Stimulated activated CD4-positive, alpha-beta T cell treated with anti-CD3 and anti-CD28 coated beads, Interleukin-2, amount 100 ng/mL, for 24 hours (primary cell): ENCODE measurements at places on chromosomes 11 and 22.
A peak's percentile ranks its signal among the peaks of the same experiment; 100 is the strongest.

- DNase-seq, result no peak
Measured at GRCh38 chr11:10591741-10592140, 23.3 kb upstream of the LYVE1 start.

DNA sequence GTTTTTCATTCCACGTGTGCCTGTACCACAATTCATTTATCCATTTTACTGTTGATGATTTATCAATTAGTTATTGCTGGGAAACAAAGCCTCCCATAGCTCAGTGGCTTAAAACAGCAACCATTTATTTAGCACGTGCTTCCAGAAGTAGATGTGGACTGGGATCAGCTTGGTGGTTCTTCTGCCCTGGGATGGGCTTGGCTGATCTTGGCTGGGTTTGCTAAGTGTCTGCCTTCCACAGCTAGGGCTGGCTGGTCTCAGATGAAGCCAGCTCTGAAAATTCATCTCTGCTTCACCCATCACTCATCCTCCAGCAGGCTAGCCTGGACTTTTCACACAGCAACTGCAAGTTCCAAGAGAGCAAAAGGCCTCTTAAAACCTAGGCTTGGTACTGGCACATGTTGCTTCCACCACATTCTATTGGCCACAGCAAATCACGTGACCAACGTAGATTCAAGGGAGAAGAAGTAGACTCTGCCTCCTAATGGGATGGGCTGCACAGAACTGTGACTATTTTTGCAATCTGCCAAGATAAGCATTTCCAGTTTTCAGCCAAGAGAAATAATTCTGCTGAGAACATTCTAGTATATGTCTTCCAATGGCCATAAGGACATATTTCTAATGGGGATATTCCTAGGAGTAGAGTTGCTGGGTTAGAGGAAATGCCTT is 124.9 kb downstream of the MN1 start:
- no peak for DNase-seq

- no peak for DNase-seq
Measured at GRCh38 chr11:45031912-45032519, 81.3 kb upstream of the TP53I11 start.

GRCh38 chr11:64874308-64875240 is 3.8 kb downstream of the EHD1 start:
- no peak for DNase-seq

- DNase-seq, result no peak
Measured at GRCh38 chr11:128298271-128298670, 289.1 kb downstream of the ETS1 start.

DNA sequence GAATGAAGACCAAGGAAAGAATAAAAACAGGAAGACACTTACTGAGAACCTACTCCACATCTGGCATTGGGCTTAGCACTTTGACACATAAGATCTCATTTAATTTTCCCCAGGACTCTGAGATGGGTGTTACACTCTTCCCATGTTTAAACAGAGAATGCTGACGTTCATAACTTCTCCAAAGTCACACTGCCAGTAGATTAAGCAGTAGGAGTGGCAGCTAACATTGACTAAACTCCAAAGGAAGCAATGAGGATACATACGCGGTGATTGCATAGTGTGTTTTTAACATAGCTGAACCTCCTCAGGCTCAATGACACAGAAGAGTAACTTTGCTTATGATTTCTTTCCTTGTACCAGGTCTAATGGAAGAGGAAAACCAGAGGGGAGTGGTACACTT is 14.5 kb upstream of the OR10V1 start:
- no peak for DNase-seq

- no peak for DNase-seq
Measured at GRCh38 chr11:39120890-39121289, 2338.6 kb downstream of the LRRC4C start.

GRCh38 chr11:9133956-9134355 is 42.6 kb upstream of the SCUBE2 start:
- DNase-seq, result no peak

DNA sequence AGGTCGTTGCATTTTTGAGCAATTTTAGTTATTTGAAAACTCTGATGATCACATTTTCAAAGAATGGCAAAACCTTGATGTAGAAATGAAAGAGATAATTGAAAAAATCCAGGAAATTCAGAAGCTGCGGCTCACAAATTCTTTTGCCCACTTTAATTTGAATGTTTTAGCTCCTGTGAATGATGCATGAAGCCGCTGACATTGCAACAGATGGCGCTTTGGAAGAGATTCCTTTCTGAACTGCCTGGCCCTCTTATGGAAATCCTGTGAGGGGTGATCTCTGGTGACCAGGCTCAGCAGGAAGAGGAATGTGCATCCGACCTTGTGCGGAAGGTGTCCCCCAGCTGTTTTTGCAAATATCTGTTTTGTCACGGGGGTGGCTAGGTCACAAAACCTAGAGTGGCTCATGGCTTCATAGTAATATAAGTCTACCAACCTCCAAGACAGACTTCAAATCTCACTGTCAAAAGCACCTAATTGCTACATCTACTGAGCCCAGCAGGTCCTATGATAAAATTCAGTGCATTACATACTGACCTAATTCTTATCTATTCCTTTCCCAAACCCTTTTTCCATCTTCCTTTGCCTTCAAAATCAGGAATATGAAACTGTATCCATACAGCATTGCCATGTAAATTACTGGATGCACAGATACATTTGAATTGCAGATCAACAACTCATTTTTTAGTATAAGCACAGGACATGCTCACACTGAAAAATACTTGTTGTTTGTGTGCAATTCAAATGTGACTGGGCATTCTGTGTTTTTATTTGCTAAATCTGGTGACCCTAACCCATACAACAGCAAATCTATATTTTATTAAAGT is 412.7 kb downstream of the ETS1 start:
- no peak for DNase-seq

DNA sequence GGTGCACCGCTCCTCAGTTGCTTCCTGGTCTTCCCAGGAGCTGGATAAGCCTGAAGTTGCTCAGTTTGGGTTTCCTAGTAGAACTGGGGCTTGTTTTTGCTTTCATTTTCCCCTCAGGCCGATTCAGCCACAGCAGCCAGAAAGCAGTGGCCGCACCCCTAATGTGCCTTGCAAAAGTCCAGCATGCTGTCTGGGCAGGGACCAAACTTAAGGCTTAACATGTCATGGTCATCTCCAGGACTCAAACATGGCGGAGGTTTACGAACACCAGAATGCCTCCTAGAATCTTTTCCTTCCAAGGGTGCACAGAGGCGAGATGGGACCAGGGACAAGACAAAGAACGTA is 2.5 kb downstream of the GNG3 start:
- DNase-seq, result peak; percentile 21

DNA sequence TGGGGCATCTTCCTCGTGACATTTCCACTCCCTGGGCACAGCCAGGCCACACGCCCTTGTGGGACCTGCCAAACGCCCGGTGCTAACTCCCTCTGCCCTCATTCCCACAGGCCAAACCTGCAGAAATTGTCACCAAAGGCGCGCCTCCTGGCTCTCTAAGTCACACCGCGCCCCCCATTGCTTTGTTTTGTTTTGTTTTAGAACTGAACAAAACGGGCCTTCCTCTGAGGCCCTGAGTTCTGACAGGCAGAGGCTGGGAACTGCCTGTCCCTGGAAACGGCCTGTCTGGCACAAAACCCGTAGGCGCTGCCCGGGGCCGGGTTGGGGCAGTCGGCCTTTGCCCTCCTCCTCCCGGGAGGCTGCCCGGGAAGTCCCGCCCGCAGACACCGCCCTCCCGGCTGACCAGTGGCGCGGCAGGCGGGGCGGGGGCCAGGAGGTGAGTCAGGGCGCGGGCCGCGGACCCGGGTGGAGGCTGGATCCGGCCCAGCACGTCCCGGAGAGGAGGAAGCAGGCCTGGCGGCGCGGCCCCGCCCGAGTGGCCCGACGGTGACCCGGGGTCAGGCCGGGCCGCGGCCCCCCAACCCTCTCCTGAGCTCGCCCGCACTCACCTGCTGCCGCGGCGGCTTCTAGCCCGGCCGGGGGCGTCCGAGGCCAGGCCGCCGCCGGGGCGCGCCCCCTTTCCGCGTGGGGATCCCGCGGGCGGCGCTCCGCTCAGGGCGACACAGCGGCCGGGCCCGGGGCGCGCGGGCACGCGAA is 465 bp downstream of the SUN2 start:
- DNase-seq, result peak; percentile 53

GRCh38 chr11:93024369-93024768 is 54.9 kb downstream of the MTNR1B start:
- DNase-seq, result no peak

- no peak for DNase-seq
Measured at GRCh38 chr22:35299217-35299672, 449 bp upstream of the TOM1 start.

DNA sequence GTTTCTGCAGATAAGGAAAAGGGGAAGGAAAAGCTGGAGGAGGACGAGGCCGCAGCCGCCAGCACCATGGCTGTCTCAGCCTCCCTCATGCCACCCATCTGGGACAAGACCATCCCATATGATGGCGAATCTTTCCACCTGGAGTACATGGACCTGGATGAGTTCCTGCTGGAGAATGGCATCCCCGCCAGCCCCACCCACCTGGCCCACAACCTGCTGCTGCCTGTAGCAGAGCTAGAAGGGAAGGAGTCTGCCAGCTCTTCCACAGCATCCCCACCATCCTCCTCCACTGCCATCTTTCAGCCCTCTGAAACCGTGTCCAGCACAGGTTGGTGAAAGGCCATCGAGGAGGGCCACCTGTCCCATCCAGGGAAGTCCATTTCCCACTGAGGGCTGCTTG is 5.6 kb downstream of the TEF start:
- DNase-seq, result no peak

DNA sequence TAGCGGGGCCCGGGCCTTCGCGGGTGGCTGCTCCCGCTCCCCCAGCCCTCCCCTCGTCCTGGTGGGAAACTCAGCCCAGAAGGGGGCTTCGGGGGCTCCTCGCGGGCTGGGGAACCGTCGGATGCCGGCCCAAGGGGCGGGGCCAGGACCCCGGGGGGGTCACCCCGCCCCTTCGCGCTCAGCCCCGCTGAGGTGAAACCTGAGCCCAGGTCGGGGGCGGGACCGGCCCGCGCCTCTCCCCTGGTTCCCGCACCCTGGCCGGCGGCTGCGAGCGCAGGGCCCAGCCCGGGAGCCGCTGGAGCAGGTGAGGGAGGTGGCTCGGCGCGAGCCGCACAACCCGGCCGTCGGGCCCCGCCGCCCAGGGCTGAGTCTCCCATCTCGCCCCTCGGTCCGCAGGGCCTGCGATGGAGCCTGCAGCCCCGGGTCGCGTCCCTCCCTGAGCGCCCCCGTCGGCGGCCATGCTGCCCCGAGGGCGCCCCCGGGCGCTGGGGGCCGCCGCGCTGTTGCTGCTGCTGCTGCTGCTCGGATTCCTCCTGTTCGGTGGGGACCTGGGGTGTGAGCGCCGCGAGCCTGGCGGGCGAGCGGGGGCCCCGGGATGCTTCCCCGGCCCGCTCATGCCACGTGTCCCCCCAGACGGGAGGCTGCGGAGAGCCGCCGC is at the start of gene LARGE2:
LARGE2 (plus strand) TSS at position 232 of the 658 bp plus-strand sequence; CDS start at position 459, 227 bp downstream.
- no peak for DNase-seq

- DNase-seq, result no peak
Measured at GRCh38 chr11:132298357-132298756, 927.9 kb downstream of the NTM start.

DNA sequence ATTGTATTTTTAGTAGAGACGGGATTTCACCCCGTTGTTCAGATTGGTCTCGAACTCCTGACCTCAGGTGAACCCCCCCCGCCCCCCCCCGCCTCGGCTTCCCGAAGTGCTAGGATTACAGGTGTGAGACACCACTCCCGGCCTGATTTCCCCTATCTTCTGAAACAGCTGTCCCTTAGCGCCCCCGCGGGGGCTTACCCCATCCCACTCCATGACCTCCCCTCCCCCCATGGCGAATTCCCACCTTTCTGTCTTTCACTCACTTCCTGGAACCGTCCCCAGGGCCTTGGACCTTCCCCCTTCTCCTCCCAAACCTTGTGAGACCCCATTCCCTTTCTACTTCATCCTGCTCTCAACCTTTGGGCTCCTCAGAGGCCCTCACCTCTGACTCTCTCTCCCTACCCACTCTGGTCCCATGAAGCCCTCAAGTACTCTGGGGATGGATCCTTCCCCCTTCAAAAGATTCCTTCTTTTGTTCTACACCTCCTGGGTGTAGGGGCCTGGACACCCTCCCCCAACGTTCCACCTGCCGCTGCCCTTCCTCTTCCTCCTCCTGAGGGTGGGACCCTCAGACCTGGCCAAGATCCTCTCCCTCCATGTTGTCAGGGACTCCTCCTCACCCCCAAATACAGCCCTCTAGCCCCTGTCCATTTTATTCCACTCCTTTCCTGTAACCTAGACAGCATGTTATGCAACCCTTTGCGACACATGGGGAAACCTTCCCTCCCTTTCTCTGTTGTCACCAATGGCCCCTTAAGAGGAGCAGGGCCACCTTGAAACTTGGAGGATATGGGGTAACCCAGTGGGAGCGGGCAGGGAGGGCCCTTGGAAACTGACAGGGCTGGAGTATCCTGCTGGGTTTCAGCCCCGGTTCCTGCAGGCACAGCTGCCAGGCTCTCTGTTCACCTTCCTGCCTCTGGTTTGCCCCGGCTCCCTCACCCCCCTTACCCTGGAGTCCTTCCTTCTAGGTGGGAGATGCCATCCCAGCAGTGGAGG is 1.1 kb downstream of the PRDX5 start:
- no peak for DNase-seq

- no peak for DNase-seq
Measured at GRCh38 chr11:289398-289711, 429 bp downstream of the PGGHG start.

- no peak for DNase-seq
Measured at GRCh38 chr11:117074119-117074518, 24.1 kb downstream of the SIK3 start.

GRCh38 chr11:9527481-9528135 is 45.9 kb upstream of the WEE1 start:
- no peak for DNase-seq

- no peak for DNase-seq
Measured at GRCh38 chr11:41522899-41523672, 63.6 kb upstream of the LRRC4C start.

DNA sequence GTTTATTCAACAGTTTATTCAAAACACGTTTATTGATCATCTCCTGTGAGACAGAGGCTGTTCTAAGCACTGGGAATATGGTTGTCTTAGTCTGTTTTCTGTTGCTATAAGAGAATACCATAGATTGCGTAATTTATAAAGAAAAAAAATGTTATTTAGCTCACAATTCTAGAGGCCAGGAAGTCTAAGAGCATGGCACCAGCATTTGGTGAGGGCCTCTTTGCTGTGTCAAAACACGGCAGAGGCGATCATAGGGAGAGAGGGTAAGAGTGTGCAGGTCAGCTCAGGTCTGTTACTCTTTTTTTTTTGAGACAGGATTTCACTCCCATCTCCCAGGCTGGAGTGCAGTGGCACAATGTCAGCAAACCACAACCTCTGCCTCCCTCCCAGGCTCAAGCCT is 5.2 kb upstream of the IL17RA start:
- DNase-seq, result no peak
